ENCODE measurements at places on chromosomes 7 and 10.

- DNase-seq, result no peak
These were observed 16.5 kb upstream of the FXYD4 start for GRCh38 chr10:43354879-43355380.

GRCh38 chr7:55105952-55106351 lies 87.1 kb downstream of the EGFR start:
- DNase-seq, result no peak

- no peak for DNase-seq
These were observed 689 bp upstream of the SMARCD3 start for GRCh38 chr7:151249034-151249731.

DNA sequence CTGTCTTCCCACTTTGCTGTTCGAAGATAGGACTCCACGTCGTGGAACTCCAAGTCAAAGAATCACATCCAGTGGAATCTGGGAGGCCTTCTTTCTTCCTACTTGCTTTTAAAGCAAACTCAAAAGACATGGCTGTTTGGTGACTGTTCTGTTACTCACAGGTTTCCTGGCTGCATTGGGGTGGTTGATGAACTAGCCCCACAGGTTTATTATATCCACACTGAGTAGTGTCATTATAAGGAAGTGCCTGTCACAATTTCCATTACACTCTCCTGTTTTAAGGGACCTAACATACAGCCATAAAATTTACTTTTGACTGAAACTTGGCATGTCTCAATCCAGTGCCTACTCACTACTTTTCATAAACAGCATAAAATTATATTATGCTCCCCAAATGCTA lies 287.3 kb upstream of the SP4 start:
- DNase-seq, result no peak

DNA sequence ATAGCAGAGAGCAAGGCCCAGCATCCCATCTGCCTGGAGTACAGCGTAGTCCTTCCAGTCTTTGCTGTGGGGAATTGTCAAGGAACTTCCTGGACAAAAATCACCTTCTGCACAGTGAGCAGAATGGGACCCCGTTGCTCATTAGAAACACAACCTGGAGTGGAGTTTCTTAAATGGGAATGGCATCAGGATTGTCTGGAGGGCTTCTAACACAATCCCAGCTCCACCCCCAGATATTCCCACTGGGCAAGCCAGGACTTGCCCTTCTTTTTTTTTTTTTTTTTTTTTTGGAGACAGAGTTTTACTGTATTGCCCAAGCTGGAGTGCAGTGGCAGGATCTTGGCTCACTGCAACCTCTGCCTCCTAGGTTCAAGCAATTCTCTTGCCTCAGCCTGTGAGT lies 356.4 kb downstream of the GALNT17 start:
- DNase-seq, result no peak

DNA sequence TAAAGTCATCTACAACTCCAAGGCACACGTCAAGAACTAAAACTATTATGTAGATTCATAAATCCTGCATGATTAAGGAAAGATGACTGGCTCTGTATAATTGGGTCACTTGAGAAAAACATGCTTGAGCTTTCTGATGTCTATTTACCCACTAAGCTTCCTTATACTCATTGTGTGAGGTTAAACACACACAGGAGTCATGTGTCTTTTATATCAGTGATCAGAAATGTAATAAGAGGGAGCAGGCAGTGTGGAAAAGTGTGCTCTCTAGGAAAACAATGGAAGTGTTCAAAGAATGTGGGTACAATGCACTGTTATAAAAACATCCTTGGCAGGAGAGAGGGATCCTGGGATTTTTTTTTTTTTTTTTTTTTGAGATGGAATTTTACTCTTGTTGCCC lies 108.6 kb upstream of the ARID5B start:
- no peak for DNase-seq

DNA sequence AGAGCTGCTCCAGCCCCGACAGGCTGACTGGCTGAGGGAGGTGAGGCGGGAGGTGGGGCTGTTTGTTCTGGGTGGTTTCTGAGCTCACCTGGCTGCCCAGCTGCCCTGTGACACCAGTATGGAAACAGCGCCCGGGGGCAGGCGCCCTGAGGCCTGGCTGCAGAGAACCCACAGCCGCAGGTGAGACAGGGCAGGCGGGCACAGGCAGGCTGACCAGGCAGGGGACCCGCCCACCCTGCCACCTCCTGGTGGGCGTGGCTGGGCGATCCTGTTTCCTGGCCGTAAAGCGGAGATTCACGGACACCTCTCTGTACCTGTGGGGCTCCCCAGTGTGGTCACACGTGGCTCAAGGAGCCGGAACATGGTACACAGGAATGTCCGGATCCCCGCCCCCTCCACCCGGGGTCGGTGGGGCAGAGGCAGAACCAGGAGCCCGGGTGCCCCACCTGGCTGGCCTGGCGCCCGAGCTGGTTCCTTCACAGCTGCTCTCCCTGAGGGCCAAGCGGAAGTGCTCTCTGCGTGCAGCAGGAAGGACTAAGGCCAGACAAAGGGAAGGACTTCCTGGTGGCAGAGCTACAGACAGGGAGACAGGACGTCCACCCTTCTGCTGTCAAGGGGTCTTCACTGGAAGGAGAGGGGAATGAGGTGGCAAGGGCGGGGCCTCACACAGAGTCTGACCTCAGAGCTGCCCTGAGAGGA lies 3.9 kb downstream of the MICALL2 start:
- DNase-seq, result no peak

GRCh38 chr7:39130274-39130673 lies 152.6 kb downstream of the POU6F2 start:
- no peak for DNase-seq

DNA sequence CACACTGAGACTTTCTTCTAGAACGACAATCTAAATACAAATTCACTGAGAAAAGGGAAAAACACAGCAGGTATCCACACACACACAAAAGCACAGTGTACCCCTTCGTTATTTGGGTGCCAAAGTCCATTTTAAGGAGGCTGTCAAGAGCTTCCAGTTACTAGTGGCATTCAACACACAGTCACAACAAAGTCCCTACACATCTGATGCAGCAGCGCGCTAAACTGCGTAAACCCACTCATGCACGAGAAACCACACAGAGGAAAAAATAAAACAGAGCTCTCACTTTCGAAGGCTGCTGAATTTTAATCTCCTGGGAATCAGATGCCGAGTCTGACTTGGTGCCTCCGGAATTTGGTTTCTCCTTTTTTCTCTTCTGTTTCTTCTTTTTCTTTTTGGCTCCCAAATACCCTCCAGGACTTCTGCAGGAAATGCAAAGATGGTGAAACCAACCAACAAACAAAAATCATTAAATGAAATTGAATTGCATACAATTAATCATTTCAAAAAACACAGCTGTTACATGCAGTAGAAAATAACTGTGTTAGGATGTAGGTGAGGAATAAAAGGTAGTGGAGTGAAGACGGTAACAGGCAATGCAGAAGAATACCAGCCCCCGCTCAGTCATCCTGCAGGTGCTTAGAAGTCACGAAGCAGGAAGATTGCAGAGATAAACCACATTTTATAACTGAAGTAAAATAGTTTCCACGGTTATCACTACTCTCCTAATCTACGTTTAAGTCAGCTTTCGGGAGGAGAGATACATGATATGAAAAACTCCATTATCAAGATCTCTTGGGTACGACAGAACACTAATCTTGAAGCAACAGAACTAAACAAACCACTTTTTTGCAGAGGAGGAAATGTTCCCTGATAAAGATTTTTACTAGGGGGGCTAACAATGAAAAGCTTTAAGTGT lies 27.1 kb downstream of the NMT2 start:
- DNase-seq, result no peak

DNA sequence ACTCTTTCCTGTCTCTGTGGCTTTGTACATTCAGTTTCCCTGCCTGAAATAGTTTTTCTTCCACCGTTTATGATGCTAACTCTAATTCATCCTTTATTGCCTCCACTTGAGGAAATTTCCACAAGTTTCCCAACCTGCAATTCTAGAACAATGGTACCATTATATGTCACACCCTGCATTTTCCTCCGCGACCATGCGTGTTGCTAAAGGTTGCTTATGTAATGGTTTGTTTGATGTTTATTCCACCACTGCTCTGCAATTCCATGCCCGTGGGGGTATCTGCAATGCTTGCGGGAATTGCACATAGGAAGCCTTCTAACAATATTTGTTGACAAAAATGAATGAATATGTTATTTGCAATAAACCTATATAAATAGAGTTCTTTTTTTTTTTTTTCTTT lies 69.5 kb upstream of the ST8SIA6 start:
- no peak for DNase-seq

- no peak for DNase-seq
These were observed 72.7 kb downstream of the DYNC1I1 start for GRCh38 chr7:95845007-95845406.

GRCh38 chr7:113752289-113752688 lies 166.5 kb downstream of the PPP1R3A start:
- no peak for DNase-seq

DNA sequence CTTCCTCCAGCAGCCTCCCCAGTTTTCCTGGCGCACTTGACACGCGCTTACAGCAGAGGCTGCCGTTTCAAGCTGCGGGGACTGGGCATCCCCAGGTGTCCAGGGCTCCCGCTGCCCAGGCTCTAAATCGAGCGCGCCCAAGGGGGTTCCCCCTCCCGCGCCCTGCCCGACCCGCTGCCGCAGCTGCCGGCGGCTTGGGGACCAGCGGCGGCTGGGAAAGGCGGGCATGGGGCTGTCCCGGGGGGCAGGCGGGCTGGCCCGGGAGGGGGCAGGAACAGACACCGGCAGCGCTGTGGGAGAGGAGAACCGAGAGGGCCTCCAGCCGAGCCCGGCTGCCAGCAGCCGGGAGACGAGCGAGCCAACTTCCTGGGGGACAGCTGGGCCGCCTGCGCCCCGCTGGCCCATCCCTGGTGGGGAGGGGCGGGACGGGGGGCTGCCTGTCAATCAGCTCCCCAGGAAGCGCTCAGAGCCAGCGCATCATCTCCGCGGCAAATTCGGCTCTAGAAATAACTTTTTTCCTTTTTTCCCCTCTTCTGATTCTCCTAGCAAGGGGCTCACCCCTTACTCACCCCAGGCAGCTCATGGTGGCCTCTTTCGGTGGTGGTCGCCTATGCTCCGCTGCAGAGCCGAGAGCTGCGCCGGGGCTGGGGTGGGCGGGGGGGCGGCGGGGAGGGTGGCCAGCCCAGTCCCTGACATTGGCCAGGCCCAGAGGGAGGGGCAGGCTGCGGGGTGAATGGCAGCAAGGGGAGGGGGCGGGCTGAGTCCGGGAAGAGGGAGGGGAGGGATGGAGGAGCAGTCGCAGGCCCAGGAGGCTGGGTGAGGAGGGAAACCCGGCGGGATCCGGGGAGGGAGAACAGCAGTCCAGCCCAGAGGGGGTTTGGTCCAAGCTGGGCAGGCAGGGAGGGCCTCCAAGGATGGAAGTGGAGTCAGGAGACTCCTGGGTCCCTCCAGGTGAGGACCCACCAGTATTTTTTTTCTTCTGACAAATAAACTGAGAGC lies 14.7 kb downstream of the GRID2IP start:
- DNase-seq, result no peak

DNA sequence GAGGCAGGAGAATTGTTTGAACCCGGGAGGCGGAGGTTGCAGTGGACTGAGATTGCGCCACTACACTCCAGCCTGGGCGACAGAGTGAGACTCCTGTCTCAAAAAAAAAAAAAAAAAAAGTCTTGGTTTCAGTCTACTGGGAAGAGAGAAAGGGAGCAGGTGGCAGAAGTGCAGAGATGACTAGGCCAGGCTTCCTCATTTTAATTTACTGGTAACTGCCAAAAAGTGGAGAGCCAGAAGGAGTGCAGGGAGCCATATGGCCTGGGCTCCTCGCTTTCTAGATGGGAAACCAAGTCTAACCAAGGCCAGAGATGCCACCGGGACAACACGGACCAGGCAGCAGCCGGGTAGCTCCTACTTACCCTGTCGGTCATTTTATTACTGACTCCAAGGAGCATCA lies 12.2 kb downstream of the SEPHS1 start:
- DNase-seq, result no peak

GRCh38 chr7:107854989-107855388 lies 36.0 kb upstream of the DLD start:
- no peak for DNase-seq

- DNase-seq, result no peak
These were observed 11.4 kb downstream of the KDM7A start for GRCh38 chr7:140165422-140165821.

DNA sequence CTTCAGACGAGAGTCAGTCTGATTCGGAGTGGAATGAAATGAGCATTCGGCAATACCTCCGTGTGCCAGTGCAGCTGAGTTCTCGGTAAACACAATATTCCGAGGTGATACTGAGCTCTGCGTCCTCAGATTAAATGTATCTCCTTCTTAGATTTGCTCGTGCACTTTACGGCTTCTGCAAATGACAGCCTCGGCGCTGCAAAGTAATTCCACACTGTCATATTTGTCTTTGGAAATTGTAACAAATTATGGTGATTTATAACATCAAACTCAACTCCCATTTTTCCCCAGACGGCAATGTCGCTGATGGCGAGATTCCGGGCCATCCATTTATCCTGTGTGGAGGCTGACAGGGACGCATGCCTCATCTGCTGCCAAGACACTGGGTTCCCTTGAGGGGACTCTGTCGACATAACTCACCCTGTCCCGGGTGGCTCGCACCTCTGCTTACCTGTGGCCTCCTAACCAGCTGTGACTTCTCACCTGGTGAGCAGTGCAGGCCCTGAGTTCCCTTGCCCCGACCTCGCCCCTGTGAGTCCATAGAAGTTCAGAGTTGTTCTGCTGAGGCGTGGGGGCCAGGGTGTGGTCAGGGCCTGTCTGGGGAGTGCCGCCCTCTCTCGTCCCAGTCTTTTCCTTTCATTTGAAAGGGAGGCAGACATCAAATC lies 201.9 kb downstream of the ADARB2 start:
- no peak for DNase-seq

- DNase-seq, result no peak
These were observed 27.1 kb upstream of the PRKCQ start for GRCh38 chr10:6607182-6607581.

DNA sequence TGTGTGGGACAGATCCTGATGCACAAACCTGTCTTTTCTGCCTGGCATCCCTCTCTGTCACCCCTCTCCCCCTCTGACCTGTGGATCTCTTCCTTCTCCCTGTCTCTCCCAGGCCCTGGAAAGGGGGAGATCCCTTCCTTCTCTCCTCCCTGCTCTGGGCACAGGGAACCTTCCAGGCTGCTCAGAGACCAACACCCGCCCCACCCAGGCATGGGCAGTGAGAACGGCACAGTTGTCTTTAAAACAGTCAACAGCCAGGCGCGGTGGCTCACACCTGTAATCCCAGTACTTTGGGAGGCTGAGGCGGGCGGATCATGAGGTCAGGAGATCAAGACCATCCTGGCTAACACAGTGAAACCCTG lies 34.7 kb downstream of the KCNH2 start:
- no peak for DNase-seq

- DNase-seq, result no peak
These were observed 64.7 kb downstream of the ZMIZ1 start for GRCh38 chr10:79133416-79133815.

- DNase-seq, result no peak
These were observed 1.0 kb upstream of the CHN2 start for GRCh38 chr7:29193316-29194205.

- no peak for DNase-seq
These were observed 104.9 kb downstream of the RAPGEF5 start for GRCh38 chr7:22252016-22252415.
